ENCODE measurements at places on chromosomes 5 and 9. TPM values are rescaled to one million over a fixed set of nuclear protein-coding genes. Genes with fewer than 3 reads are reported as not detected.

Gene GRK6
- total RNA-seq, result 186 TPM

GRCh38 chr5:104498281-104498680, 935.7 kb upstream of the NUDT12 start:
- DNase-seq, result no peak
- H3K36me3 ChIP-seq, result no peaks in the 10 kb centered on the region
- no peak overlapping the region for H3K27ac ChIP-seq
- no peak overlapping the region for H3K4me3 ChIP-seq
- no peaks in the 10 kb centered on the region for H3K4me1 ChIP-seq

Gene GRIN1
- not detected for total RNA-seq

GRCh38 chr5:17235731-17236330, 18.4 kb downstream of the BASP1 start:
- H3K27ac ChIP-seq, result no peak overlapping the region
- no peaks in the 10 kb centered on the region for H3K4me1 ChIP-seq
- no peak overlapping the region for H3K4me3 ChIP-seq
- H3K27me3 ChIP-seq, result no peaks in the 10 kb centered on the region
- DNase-seq, result no peak
- H3K36me3 ChIP-seq, result no peaks in the 10 kb centered on the region

DNA sequence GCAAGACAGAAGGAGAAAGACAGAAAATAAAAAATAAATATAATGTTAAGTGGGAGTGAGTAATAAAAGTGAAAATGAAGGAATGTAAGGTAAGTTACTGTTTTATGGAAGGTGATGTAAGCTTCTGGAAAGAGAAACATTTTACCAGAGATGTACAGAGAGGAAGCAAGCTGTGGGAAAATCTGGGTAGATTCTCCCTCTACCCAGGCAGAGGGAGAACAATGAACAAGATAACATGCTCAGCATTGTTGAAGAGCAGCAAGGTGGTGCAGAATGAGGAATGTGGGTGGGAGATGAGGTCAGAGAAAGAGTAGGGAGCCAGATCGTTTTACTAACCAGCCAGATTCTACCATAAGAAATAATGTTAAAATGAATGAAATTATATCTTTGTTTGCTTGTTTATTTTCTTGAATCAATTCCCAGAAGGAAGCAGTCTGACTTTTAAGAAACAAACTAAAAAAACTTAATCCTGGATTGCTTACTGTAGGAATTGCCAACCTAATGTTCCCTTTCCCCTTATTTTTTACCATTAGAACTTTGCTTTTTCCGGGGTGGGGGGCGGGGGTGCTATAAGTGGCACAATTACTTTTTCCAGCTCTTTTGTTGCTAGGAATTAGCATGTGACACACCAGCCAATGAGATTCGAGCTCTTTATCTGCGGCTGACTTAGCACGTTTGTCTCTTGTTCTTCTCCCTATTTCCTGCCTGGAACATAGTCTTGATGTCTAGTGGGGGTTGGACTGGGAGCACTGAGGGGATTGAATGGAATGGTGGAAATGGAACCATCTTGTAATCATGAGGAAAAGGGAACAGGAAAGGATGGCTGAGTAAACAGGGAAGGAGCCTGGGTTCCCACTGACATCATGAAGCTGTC, 356.7 kb downstream of the TMEM167A start:
- DNase-seq, result no peak
- H3K4me1 ChIP-seq, result peaks cover 11% of the 10 kb centered on the region
- H3K4me3 ChIP-seq, result no peak overlapping the region

GRCh38 chr5:160466116-160466515, 44.5 kb downstream of the PTTG1 start:
- no peaks in the 10 kb centered on the region for H3K27me3 ChIP-seq
- DNase-seq, result no peak
- peaks cover 2% of the 10 kb centered on the region for H3K36me3 ChIP-seq
- no peak overlapping the region for H3K27ac ChIP-seq

DNA sequence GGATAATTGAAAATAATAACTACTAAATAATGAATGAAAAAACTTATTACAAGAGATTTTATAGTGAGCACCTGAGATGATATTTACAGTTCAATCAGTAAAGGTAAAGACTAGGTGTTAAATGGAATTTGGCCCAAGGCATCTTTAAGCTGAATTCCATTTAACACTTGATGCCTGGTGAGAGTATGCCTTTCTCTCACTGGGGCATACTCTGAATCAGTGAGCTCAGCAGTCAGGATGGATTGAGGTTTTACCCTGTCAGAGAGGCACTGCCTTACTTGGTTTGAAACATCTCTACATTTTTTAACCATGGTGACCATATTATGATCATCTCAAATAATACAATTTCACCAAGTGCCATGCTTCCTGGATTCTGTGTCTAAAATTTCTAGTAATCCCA, 1416.3 kb downstream of the MAT2B start:
- no peaks in the 10 kb centered on the region for H3K36me3 ChIP-seq
- no peaks in the 10 kb centered on the region for H3K27me3 ChIP-seq
- DNase-seq, result no peak
- no peak overlapping the region for H3K4me3 ChIP-seq
- H3K27ac ChIP-seq, result no peak overlapping the region
- H3K4me1 ChIP-seq, result no peaks in the 10 kb centered on the region

GRCh38 chr5:151212406-151212798, 11.5 kb downstream of the CCDC69 start:
- peak overlapping the region; percentile 96 for H3K27ac ChIP-seq
- no peaks in the 10 kb centered on the region for H3K27me3 ChIP-seq
- no peak for DNase-seq
- peaks cover 34% of the 10 kb centered on the region for H3K36me3 ChIP-seq
- H3K4me3 ChIP-seq, result peak overlapping the region; percentile 90
- peaks cover 63% of the 10 kb centered on the region for H3K4me1 ChIP-seq

- H3K36me3 ChIP-seq, result peaks cover 40% of the 10 kb centered on the region
- peak; percentile 62 for DNase-seq
- peak overlapping the region; percentile 67 for H3K4me3 ChIP-seq
- H3K27me3 ChIP-seq, result no peaks in the 10 kb centered on the region
- H3K27ac ChIP-seq, result peak overlapping the region; percentile 94
Measured at GRCh38 chr5:378301-378891, 56.9 kb downstream of the AHRR start.

Gene SLC4A9
- 0.17 TPM for total RNA-seq

GRCh38 chr5:62814991-62815390, 236.4 kb downstream of the LRRC70 start:
- H3K27me3 ChIP-seq, result no peaks in the 10 kb centered on the region
- H3K4me3 ChIP-seq, result no peak overlapping the region
- no peak overlapping the region for H3K27ac ChIP-seq

DNA sequence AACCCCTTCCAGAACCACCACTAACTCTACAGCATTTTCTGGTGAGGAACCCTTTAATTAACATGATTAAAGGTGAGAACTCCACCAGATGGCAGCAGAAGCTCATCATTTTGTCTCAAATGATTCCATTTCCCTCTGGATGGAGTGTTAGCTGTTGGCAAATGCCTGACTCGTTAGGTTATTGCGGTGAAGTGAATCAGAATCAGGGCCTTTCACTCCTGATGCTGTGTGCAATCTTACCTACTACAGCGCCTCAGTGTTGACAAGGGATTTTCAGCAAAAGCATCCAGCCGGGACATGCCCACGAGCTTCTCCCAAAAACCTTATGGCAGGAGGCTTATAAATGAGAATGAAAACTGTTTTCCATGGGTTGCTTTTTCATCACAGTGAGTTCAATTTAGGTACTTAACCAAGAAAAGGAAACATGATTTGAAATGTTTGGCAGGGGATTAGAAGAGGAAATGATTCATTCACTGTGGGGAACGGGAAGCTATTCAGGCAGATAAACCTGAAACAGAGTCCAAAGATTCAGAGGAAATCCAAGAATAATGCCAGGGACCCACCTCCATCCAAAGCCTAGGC, 48.0 kb upstream of the CAST start:
- no peak overlapping the region for H3K4me3 ChIP-seq
- H3K4me1 ChIP-seq, result peaks cover 5% of the 10 kb centered on the region
- no peak for DNase-seq
- H3K27me3 ChIP-seq, result peaks cover 36% of the 10 kb centered on the region

Gene MED10
- 50.5 TPM for total RNA-seq

DNA sequence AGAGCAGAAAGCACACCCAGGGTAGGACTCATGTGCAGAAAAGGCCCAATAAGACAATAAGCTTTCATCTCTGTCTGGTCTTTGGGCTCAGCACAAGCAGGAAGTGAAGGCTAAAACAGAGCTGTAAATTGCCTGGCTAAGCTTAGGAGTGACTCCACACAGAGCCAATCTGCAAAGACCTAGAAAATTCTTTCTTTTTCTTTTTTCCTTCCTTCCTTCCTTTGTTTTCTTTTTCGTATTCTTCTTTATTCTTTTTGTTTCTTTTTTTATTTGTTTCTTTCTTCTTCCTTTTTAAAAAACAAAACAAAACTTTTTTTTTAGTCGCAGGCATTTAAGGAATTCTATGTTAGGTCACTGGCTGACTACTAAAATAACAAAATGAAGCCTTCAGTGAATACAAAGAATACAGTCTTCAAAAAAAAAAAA, 12.2 kb downstream of the SLC35A4 start:
- peaks cover 4% of the 10 kb centered on the region for H3K36me3 ChIP-seq
- no peak overlapping the region for H3K27ac ChIP-seq
- H3K4me1 ChIP-seq, result peaks cover 6% of the 10 kb centered on the region
- peaks cover 13% of the 10 kb centered on the region for H3K27me3 ChIP-seq

- H3K27ac ChIP-seq, result no peak overlapping the region
- peaks cover 2% of the 10 kb centered on the region for H3K27me3 ChIP-seq
- H3K4me3 ChIP-seq, result no peak overlapping the region
- DNase-seq, result no peak
Measured at GRCh38 chr9:14294659-14295058, 19.3 kb downstream of the NFIB start.

DNA sequence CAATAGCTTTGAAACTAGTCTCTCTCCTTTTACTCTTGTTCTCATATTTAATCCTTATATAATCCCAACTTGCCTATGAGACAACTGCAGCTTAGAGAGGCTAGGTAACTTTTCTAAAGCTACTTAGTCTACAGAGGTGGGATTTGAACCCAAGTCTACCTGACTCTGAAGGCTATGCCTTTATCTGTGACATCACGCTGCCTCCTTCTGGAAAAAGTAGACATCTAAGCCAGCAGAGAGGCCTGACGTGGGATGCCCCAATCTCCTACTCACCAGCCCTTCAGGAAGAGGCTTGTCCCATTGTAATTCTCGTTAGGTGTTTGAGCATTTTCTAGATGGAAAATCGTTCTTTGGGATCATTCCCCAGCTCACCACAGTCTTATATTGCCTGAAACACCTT, 167.5 kb downstream of the HSPA4 start:
- DNase-seq, result no peak
- H3K36me3 ChIP-seq, result no peaks in the 10 kb centered on the region
- no peaks in the 10 kb centered on the region for H3K4me1 ChIP-seq

Gene ANXA1
- 171 TPM for total RNA-seq

DNA sequence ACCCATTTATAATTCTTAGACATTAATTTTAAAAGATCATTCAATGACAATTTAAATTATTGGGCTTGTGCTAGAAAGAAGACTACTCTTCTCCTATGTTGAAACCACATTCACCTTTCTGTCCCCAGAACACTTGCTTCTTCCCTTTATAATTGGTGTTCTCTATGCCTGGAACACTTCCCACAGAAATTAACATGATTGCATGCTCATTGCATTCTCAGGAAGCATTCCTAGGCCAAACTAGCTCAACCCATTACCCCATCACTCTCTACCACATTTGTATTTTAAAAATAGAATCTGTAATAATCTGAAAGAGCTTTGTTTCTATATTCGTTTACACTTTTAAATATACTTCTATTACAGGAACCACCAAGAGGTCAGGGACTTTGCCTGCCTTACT, 184.7 kb downstream of the MEF2C start:
- no peak overlapping the region for H3K27ac ChIP-seq
- peaks cover 2% of the 10 kb centered on the region for H3K4me1 ChIP-seq
- H3K4me3 ChIP-seq, result no peak overlapping the region
- H3K27me3 ChIP-seq, result peaks cover 64% of the 10 kb centered on the region
- DNase-seq, result no peak
- H3K36me3 ChIP-seq, result no peaks in the 10 kb centered on the region

GRCh38 chr9:126503333-126504085, 110.2 kb upstream of the LMX1B start:
- no peaks in the 10 kb centered on the region for H3K36me3 ChIP-seq
- DNase-seq, result no peak
- no peak overlapping the region for H3K4me3 ChIP-seq
- no peak overlapping the region for H3K27ac ChIP-seq
- H3K4me1 ChIP-seq, result peaks cover 6% of the 10 kb centered on the region

DNA sequence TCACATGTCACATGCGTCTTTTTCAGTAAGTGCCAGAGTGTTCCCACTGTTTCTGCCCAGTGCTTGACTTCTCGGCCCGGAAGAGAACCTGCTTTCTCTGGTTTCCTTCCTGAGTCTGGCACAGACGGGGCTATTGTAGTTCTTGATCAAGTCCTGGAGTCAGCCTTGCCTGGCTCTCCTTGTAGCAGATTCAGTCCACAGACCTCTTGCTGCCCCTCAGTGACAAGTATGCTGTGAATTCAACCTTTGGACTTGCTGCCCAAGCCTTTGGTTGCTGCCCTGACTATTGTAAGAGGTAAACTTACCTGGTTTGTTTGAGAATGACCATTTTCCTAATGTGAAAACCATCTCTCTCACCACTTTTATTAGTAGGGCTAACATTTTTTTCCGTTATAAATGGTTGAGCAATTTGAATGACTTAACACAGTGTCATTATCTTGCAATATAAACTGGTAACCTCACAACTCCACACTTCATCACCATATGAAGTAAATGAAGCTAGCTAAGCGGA, 24.7 kb downstream of the ZBTB34 start:
- H3K36me3 ChIP-seq, result peaks cover 4% of the 10 kb centered on the region
- DNase-seq, result no peak
- H3K27me3 ChIP-seq, result no peaks in the 10 kb centered on the region

All from activated naive CD8-positive, alpha-beta T cell treated with anti-CD3 and anti-CD28 coated beads, Interleukin-2, amount 10 ng/mL, durations not matched to agents 7 days and 5 days (primary cell).